Activated T-cell treated with anti-CD3 and anti-CD28 coated beads for 4 hours (primary cell): ENCODE measurements at places on chromosomes 13 and 19.

DNA sequence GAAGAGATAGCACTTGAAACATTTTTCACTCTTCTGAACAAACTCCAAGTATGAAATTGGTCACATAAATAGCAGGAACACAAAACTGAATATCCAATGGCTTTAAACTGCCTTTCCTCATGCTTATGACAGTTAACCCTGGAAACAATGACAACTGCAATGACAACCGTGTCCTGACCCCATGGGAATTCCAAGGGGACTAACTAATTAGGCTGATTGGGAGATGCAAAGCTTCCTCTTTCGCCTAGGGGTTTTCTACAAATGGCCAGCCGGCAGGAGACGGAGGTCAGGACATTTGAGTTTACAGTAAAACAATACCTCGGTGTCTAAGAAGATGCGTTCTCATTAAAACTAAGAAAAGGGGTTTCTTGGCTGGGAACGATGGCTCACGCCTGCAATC, 53.0 kb upstream of the URAD start:
- no peak for DNase-seq

GRCh38 chr19:29596885-29597525, 9.1 kb upstream of the POP4 start:
- no peak for DNase-seq

DNA sequence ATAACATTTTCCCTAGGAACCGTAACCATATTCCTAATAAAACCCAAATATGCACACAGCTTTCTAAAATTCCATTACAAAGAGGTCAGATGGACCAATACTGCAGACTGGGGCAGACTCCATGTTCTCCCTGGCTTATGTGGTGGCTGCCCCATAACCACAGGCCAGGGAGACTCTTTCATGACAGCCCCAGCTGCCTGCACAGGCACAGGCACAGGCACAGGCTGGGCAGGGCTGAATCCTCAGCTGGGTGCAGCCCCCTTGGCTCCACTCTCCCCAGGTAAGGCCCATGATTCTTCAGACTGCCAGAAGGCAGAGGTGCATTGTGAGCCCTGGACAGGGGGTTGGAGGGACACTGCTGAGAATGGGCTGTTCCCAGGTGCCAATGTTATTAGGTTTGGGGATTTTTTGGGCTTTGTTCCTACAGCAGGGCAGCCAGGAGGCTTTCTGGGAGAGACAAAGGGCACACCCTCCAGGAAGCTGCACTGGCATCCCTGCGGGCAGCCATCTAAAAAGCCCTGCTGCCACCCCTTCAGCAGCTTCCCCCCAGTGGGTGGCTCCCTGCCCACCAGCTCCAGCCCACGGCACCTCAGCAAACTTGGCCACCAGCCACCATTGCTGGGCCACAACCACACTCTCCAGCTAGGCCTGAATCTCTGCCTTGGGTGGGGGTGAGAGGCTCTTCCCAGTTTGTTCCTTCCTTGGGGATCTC, 20.0 kb downstream of the DOCK9 start:
- no peak for DNase-seq

DNA sequence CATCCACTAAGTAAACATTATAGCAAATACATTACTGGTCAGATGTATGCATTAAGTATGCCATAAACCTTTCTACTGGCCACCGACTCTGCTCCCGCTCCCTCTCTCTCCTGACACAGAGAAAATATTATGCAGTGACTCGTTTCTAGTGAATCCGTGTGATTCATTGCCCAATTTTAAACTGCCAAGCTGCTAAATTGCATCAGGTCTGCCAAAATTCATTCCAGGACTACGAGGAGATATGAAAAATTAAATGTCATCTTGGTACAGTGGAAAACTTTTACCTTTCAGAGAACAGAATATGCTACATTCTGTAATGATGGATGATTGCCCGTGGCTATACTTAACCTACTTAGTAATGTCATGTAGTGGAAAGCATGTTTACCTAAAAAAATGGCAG, 368.8 kb upstream of the TSHZ3 start:
- no peak for DNase-seq

DNA sequence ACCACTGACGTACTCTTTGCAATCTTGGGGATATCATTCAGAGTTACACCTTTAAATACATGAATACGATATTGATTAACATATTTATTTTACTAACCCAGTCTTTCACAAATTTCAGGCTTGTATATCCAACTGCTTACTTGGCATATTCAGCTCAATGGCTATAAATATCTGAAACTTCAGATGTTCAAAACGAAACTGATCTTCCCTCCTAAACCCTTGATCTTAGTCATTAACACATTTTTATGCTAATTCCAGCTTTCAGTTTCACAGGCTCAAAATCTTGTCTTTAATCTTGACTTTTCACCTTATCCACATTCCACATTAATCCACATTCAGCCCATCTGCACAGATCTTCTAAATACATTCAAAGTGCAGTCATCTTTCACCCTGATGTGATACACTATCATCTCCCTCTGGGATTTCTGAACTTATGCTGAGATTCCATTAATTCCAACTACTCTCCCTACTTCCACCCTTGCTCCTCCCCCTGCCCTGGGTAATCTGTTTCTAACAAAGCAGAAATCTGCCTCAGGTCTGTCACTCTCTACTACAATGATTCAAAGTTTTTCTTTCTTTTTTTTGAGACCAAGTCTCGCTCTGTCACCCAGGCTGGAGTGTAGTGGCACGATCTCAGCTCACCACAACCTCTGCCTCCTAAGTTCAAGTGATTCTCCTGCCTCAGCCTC, 387.2 kb downstream of the GPC5 start:
- no peak for DNase-seq

- DNase-seq = no peak
Measured at GRCh38 chr13:43196750-43197370, 173.5 kb downstream of the DNAJC15 start.

DNA sequence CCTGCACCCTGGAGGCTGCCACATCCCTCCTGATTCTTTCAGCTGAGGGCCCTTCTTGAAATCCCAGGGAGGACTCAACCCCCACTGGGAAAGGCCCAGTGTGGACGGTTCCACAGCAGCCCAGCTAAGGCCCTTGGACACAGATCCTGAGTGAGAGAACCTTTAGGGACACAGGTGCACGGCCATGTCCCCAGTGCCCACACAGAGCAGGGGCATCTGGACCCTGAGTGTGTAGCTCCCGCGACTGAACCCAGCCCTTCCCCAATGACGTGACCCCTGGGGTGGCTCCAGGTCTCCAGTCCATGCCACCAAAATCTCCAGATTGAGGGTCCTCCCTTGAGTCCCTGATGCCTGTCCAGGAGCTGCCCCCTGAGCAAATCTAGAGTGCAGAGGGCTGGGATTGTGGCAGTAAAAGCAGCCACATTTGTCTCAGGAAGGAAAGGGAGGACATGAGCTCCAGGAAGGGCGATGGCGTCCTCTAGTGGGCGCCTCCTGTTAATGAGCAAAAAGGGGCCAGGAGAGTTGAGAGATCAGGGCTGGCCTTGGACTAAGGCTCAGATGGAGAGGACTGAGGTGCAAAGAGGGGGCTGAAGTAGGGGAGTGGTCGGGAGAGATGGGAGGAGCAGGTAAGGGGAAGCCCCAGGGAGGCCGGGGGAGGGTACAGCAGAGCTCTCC, 6.9 kb upstream of the CEACAM5 start:
- no peak for DNase-seq

GRCh38 chr19:41029524-41030432, 38.7 kb downstream of the CYP2B6 start:
- DNase-seq = no peak

DNA sequence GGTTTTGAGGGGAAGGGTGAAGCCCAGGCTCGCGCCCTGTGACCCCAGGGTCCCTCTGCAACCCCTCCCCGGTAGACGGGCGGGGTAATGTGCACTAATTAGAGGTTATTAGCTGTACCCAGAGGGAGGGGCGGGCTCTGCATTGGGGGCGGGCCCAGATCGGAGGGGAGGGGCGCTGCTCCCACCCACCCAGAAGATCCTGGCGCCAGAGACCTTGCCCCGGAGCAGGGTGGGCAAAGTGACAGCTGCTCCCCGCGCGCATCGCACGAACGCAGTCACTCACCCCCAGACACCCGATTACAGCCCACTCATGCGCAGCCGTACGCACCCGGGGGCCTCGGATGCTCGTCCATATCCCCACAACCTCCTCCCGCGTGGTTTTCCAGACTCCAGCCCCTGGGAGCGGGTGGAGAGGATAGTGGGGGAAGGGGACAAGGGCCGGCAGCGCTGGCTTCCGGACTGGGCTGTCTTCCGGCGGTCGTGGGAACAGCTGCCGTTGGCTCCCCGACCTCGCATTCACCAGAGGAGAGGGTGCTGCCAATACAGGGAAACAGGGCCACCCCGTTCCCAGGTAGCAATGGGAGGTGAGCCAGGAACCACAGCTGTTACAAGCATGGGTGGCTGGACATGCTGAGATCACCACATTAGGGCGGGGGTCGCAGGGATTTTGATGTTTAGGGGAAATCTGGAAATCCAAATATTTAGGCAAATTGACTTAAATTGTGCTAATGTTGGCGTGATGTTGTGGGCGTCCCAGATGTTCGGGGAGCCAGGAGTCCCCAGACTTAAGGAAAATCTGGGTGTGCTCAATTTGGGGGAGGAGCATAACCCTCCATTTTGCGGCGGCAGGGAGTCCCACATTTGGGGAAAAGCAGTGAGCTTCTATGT, 2.9 kb upstream of the HOOK2 start:
- no peak for DNase-seq
